ENCODE measurements at places on chromosomes 2 and 18.

GRCh38 chr2:228839421-228839876 lies 431.6 kb downstream of the PID1 start:
- no peak overlapping the region for H3K27ac ChIP-seq
- DNase-seq: no peak
- H3K4me3 ChIP-seq: no peak overlapping the region

DNA sequence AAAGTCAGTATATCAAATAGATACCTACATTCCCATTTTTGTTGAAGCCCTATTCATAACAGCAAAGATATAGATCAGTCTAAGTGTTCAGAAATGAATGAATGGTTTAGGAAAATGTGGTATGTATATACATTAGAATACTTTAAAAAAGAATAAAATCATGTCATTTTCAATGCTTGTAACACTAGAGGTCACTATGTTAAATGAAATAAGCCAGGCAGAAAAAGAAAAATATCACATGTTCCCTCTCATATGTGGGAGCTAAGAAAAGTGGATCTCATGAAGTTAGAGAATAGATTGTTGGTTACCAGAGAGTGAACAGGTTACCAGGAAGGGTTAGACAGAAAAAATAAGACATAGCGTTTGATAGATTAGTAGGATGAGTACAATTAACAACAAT lies 1111.0 kb upstream of the SLC39A10 start:
- no peak for DNase-seq
- no peaks in the 10 kb centered on the region for H3K4me1 ChIP-seq
- H3K27me3 ChIP-seq: no peaks in the 10 kb centered on the region
- no peak overlapping the region for H3K4me3 ChIP-seq
- no peak overlapping the region for H3K27ac ChIP-seq

DNA sequence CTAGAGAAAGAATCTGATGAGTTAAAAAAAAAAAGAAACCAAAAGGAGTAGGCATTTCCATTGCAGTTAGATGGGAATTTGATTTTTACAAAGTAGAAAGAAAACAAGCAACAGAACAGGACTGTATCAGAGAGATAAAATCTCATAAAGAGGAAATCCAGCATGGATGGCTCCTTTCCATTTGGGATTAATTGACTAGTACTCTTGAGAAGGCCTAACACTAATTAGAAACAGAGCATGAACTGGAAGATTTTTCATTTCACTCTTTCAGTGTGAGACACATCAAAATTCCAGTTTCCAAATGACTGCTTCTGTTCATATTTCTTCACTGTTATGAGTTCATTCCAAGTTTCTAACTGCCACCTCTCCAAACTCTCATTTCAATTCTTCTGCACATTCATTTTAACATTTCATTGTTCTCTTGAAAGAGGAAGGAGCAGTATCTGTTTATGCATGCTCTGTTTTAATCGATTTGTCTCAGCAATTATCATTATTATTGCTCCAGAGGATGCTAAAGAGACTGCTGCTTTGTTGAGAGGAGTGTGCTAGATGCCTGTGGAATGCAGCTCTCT lies 108.8 kb upstream of the PIEZO2 start:
- no peaks in the 10 kb centered on the region for H3K36me3 ChIP-seq
- no peak for DNase-seq
- H3K4me1 ChIP-seq: no peaks in the 10 kb centered on the region
- no peak overlapping the region for H3K4me3 ChIP-seq
- no peak overlapping the region for H3K27ac ChIP-seq

- H3K27ac ChIP-seq: no peak overlapping the region
- H3K4me1 ChIP-seq: no peaks in the 10 kb centered on the region
Observed at GRCh38 chr2:201660293-201660895, 17.1 kb upstream of the TMEM237 start.

- H3K36me3 ChIP-seq: no peaks in the 10 kb centered on the region
- H3K27ac ChIP-seq: no peak overlapping the region
- no peak overlapping the region for H3K4me3 ChIP-seq
- H3K4me1 ChIP-seq: no peaks in the 10 kb centered on the region
Observed at GRCh38 chr18:29726646-29727045, 1315.9 kb downstream of the DSC3 start.

DNA sequence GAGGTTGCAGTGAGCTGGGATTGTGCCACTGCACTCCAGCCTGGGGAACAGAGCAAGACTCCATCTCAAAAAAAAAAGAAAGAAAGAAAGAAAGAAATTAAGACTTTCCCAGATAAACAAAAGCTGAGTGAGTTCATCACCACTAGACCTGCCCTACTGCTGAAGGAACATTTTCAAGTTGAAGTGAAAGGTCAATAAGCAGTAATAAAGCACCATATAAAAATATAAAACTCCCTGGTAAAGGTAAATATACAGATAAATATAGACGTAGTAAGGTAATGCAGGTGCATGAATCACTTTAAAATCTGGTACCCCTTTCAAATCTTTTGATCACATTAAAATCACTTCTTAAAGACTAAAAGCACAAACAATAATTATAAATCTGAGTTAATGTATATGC lies 42.6 kb downstream of the UNC50 start:
- H3K36me3 ChIP-seq: peaks cover 33% of the 10 kb centered on the region
- no peaks in the 10 kb centered on the region for H3K4me1 ChIP-seq
- no peak overlapping the region for H3K27ac ChIP-seq
- no peaks in the 10 kb centered on the region for H3K27me3 ChIP-seq
- no peak for DNase-seq
- no peak overlapping the region for H3K4me3 ChIP-seq
